Activated CD8-positive, alpha-beta memory T cell treated with anti-CD3 and anti-CD28 coated beads, Interleukin-2, amount 10 ng/mL, durations not matched to agents 7 days and 5 days (primary cell): ENCODE measurements at places on chromosomes 7 and 10.

DNA sequence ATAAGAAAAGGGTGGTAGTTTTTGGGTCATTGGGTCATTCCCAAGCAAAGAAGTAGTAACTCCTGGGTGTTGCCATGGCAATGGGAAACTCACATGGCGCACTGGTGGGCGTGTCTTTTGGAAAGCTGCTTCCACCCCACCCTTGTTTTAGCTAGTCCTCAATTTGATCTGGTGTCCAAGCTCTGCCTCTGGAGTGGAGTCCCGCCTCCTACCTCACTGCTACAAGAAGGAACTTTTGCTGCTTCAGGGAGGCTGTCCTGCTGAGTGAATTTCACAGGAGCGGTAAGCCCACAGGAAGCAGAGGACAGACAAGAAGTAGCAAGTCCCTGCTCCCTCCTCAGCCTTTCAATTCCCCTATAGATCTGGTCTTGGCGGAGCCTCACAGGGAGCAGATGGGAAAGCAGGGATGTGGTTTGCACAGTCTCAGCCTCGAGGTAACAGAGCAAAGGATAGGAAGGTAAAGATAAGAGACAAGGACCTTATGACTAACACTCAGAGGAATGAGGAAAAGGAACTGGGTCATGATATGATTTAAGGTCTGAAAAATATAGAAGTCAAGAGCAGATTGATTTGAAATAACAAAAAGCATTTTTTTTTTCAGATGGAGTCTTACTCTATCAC lies 700.3 kb downstream of the TNS3 start:
- no peak for DNase-seq

DNA sequence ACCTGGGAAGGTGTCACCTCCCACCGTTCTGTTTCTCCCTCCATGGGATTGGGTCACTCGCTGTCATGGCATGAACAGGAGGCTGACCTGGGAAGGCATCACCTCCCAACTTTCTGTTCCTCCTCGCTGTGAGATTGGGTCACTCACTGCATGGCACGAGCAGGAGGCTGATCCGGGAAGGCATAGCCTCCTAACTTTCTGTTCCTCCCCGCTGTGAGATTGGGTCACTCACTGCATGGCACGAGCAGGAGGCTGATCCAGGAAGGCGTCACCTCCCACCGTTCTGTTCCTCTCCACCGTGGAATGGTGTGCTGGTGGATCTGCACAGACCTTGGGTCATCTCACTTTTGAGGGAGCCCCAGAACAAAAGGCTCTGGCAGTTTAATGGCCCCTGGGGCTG lies 239.2 kb upstream of the PRKCQ start:
- no peak for DNase-seq

- DNase-seq: no peak
Observed at GRCh38 chr7:40923626-40924025, 779.3 kb downstream of the INHBA start.

GRCh38 chr7:41447450-41448042 lies 255.3 kb downstream of the INHBA start:
- DNase-seq: no peak

- no peak for DNase-seq
Observed at GRCh38 chr10:14683256-14683655, 91.4 kb downstream of the FAM107B start.

DNA sequence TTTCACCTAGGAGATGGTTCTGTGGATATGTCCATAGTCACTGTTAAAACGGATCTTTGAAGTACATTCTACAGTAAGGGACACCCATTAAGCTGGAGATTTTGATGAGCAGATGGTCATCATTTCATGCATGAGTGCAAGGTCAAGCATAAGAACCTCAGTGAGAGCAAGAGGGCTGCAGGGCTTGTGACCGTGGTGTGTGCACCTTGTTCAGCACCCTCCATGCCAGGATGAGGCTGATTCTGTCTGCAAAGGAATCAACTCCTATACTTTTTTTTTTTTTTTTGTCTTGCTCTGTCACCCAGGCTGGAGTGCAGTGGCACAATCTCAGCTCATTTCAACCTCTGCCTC lies 17.6 kb downstream of the PDSS1 start:
- DNase-seq: no peak

DNA sequence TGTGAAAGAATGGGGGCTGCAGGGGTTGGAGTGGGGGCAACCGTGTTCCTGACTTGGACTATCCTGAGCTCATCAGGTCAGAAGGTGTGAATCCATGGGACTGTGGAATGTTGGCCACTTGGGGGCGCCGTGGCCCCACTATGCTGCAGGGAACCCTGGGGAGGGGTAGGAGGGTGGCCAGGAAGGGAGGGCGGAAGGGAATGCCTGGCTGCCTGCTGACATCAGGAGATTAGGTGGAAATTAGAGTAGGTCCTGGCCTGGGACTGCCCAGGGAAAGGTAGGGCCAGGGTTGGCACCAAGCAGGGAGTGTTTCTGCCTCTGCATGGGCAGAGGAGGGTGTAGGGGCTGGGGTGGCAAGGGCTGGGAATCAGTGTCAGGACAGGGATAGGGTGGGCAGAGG lies 65.8 kb upstream of the PRSS58 start:
- peak; percentile 59 for DNase-seq

- DNase-seq: no peak
Observed at GRCh38 chr10:111871458-111871857, 312.1 kb downstream of the GPAM start.

DNA sequence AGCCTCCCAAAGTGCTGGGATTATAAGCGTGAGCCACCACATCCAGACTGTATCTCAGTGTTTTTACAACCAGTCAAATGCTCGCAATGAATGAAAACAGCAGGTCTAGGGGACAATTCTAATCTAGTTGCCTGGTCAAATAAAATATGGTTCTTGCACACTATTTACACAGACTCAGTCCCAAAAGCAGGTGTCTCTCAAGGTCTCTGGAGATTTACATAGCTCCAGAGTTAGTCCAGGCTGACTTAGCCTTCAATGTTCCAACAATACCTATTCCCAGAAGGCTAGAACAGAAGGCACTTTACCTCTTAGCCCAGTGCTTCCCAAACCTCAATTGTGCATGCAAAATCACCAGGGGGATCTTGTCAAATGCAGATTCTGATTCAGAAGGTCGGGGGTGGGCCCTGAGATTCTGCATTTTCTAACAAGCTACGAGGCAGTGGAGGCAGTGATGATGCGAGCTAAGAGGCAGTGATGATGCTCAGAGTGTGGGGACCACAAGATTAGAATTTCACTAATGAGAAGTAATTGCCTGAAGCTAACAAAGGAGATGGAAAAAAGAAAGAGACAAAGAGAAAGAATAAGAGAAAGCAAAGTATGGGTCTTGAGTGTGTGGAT lies 6.4 kb downstream of the KIAA1549 start:
- DNase-seq: no peak

GRCh38 chr7:158519633-158520174 lies 67.9 kb downstream of the PTPRN2 start:
- no peak for DNase-seq

DNA sequence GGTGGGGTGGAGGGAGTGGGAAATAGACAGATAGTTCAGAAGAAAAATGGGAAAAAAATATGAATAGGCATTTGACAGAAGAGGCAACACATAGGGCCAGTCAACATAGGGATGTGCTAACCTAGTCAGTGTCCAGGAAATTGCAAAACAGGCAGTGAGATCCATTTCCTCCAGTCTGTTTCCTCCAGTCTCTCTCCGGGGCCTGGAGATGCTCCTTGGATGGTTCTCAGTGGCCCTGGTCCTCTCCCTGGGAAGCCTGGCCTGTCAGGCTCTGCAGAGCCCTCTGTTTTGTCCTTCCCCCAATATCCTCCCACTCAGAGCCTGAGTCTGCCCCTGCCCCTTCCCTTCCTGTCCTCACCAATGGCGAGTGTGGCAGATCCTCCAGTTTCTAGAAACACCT lies 52.6 kb downstream of the SYPL1 start:
- DNase-seq: no peak

DNA sequence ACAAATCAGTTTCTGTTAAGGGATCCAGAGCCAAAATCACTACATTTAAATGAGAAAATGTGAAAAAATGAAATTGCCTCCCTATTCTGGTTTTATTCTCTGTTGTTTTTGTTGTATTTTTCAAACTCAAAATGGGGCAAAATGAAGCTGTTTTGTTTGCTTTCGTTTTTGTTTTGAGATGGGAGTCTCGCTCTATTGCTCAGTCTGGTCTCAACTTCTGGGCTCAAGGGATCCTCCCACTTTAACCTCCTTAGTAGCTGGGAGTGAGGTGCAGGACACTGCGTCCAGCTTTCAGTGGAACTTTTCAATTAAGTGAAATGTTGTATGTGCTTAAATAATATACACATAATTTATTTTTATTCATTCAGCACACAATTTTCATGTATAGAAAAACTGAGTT lies 205.0 kb downstream of the SORCS1 start:
- DNase-seq: no peak

DNA sequence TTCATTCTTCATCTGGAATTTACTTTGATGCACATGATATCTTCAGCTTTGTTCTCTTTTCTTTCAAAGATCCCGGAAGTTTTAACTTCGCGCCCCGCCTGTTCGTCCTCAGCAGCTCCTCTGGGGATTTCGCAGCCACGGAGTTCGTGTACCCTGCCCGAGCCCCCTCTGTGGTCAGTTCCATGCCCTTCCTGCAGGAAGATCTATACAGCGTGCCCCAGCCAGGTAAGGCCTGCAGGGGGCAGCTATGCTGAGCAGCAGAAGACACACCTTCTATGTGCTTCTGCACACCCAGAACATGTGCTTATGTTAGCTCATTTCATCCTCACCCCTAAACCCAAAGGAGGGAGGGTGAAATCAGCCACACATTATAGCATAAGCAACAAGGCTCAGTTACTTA lies 79.7 kb upstream of the LYZL2 start:
- DNase-seq: no peak
